ENCODE measurements at places on chromosomes 4 and X. TPM values are rescaled to one million over a fixed set of nuclear protein-coding genes. Genes with fewer than 3 reads are reported as not detected.

The TLR10 gene
- total RNA-seq = 0.21 TPM

DNA sequence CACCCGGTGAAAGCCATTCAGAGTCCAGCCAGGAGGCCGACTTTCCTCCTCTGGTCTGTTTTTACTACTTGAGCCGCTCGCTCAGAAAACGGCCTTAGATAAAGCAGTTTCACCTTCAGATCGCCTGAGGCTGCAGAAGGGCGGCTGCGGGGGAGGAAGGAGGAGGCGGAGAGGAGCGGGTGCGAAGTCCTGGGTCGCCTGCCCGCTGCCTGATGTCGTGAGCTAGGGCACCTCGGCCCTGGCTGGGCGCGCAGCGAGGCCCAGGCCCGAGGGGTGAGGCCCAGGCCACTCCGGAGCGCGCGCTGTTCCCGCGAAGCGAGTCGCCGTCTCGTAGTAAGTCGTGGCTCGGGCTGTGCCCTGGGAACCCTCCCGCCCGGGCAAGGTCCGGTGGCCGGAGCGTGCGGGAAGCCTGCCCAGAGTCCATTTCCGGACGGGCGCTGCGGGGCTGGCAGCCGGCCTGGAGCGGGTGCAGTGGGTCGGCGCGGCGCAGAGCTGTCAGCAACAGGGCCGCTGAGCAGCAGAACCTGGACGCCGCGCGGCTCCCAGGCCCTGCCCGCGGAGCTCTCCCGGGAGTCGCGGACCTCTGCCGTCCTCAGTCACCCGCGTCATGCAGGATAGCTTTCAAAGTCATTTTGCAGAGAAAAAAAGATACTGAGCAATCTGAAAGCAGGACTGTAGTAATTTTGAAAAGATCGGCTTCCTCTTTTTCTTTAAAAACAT, 18.6 kb downstream of the TRIM2 start:
- peak; percentile 62 for DNase-seq

- DNase-seq = no peak
These were observed 23.8 kb upstream of the NSG1 start for GRCh38 chr4:4362991-4363697.

GRCh38 chr4:145609481-145610427, 9.4 kb upstream of the MMAA start:
- peak; percentile 35 for DNase-seq

- no peak for DNase-seq
These were observed 4.3 kb upstream of the KCNE5 start for GRCh38 chrX:109629310-109629709.

The SH3D19 gene
- 119 TPM for total RNA-seq
